ENCODE measurements at places on chromosomes 7 and 10.

- DNase-seq, result no peak
These were observed 1177.4 kb downstream of the SORCS1 start for GRCh38 chr10:105986912-105987635.

DNA sequence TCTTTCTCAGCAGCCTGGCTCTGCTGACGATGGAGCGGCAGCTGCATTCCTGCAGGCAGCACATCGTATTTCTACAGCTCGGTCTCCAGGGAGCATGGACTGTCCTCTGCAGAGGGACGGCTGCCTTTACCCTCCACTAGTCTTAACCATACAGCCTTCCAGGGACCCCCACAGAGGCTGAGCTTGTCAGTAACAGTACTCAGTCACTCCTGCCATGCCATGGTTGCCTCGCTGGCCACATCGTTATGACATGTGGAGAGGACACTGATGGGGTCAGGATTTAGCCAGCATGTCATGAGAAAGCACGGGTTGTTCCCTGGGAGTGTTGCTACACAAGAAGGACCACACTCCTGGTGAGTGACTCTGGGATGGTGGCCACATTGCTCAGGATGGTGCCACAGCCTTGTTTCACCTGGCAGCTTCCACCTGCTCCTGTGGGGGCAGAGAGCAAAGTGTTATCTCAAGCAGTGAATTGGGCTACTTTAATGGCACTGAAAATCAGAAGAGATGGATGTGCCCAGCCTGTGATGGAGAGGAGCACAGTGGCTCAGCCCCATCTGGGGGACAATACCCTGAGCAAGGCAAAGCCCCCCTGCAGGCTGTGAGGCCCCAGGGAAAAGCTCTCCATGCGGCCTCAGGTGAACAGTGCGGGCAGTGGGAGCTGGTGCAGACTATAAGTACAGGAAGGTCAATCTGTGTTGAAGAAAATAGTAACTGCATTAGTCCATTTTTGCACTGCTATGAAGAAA lies 443.9 kb downstream of the TCERG1L start:
- no peak for DNase-seq

DNA sequence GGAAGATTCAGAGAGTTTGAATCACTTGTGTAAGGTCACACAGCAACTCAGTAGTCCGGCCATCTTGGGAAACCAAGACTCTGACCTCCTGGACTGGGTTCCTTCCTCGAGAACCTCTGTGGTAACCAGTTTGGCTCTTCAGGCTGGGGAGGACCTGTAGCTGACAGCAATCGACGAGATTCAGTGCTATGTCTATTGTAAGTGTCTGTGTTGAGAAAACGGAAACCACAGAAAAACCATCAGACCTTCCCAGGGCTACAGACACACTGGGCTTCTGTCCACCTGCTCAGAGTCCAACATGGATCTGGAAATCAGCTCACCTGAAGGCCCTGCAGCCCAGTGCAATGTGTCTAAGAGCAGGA lies 403.7 kb downstream of the RPS24 start:
- no peak for DNase-seq

GRCh38 chr10:21497177-21497807 lies 28.2 kb downstream of the SKIDA1 start:
- no peak for DNase-seq

GRCh38 chr10:126632705-126633104 lies 37.8 kb downstream of the C10orf90 start:
- DNase-seq, result no peak

DNA sequence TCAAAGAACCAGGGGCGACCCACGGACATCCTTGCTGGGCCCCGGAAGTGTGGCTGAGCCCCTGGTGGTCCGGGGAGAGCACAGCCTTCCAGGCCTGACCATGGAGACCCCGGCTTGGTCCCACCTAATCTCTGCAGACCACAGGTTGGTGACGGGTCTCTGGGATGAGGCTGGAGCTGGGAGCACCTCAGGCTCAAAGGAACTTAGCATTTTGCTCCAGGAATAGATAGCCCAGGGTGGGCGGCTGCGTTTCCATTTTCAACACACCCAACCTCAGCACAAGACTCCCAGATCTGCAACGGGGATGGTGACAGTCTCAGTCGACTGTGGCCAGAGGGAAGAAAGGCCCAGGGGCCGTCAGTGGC lies 58.5 kb downstream of the FOXL3 start:
- no peak for DNase-seq

GRCh38 chr10:13079776-13080050 lies 20.2 kb upstream of the OPTN start:
- DNase-seq, result no peak

DNA sequence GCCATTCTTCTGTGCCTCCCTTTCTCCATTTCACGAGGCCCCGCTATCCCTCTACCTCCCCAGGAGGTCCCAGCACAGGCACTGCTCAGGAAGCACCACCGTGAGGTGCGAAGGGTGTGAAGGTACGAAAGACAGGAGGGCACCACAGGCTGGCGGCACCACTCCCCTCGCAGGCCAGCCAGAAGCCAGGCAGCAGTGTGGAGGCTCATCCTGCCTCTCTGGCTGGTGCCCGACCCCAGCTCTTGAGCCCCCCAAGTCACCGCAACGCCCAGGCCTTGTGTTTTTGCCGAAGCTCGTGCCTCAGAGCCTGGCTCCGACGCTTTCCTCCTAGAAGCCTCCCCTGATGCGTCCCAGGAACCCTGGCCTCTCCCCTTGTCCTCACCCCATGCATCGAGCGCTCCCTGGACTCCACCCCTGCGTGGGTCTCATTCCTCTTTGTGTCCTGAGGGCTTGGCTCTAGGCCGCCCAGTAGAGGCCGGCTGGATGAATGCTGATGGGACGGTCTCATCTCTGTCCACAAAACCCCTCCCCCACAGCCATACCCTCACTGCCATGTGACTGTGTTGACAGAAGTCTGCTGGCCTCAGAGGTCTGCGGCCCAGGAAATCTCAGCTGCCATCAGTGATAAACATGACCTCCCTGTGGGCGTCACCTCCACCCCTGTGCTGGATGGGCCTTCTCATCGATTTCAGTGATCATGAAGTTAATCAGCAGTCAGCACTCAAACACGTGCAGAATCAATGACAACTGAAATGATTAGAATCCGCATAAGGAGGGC lies 19.3 kb downstream of the BRI3 start:
- DNase-seq, result no peak

GRCh38 chr10:43817368-43817767 lies 168.7 kb upstream of the ZNF32 start:
- DNase-seq, result no peak

- DNase-seq, result no peak
These were observed 134.3 kb downstream of the TAX1BP1 start for GRCh38 chr7:27873981-27874957.

DNA sequence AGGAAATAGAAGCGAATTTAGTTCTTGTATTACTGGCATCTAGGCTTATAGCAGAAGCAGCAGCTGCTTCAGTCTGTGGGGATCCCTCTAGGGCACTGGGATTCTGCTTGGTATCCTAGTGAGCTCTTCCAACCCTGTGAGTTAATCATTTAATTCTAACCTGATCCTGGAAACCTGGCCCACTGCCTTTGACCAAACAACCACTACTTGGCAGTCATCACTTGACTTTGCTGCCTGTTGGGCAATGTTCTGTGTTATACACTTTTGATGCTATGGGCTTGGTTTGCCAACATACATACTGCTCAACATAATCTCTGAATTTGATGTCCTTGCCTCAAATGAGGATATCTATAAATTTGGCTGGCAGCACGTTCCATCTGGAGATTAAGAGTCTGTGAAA lies 813.4 kb downstream of the ANKRD7 start:
- DNase-seq, result no peak

DNA sequence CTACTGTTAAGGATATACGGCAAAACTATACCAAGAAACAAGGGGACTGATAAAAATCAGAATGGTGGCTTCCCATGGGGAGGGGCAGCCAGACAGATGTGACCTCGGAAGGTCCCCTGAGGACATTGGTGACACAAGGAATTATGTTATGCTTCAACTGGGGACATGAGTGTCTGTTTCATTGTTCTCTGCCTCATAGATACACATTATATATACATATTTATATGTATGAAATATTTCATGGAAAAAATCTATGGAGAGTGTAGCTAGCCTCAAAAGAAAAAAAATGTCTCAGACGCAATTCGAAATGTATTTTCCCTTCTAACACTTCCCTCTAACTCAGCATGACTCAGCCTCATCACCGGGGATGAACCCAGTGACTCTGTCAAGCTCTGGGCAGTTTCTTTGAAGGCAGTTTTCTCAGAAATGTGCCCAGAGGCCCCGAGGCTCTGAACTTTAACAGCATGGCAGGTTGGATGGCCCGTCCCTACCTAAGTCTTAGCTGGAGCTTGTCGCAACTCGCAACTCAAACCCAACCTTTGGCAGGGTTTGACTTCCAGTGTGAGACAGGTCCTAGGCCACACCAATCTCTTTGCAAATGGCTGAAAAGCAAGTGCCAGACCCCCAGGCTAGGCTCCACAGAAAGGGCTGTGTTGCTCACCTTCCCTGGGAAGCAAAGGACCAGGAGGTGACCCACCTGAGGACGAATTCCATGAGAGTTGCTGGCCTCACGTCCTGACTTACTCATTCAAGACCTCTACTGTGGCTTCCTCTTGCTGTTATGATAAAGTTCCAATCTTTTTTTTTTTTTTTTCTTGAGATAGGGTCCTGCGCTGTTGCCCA lies 86.9 kb downstream of the CARD11 start:
- DNase-seq, result no peak

GRCh38 chr7:156219307-156220077 lies 407.2 kb upstream of the SHH start:
- DNase-seq, result no peak

GRCh38 chr7:66198956-66199355 lies 6.2 kb upstream of the TPST1 start:
- no peak for DNase-seq

DNA sequence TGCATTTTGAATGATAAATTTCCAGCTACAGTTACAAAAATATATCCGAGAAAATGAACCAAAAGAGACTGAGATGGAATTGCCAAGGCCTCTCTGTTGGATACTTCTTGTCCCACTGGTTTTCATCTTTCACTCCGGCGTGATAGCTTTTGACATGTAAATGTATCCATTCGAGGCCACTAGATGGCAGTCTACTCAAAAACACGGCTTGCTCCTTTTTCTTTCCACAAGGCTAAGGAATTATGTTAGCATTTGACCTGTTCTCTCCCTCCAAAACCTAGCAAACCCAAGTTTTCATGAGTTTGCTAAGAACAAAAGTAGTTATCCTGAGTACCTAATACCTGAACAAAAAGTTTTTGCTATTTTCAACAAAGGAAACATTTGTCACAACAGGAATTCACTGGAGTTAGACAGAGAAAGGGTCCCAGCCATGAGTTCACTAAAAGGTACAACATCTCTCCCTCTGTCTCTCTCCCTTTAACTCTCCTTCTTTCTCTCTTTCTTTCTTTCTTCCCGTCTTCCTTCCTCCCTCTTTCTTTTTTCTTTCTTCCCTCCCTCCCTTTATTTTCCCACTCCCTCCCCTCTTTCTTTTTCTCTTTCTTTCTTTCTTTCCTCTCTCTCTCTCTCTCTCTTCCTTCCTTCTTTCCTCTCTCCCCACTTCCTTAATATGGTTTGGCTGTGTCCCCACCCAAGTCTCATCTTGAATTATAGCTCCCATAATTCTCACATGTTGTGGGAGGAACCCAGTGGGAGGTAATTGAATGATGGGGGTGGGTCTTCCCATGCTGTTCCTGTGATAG lies 207.9 kb upstream of the MYO3A start:
- no peak for DNase-seq

- DNase-seq, result no peak
These were observed 595.0 kb downstream of the GRM8 start for GRCh38 chr7:126657599-126658358.

DNA sequence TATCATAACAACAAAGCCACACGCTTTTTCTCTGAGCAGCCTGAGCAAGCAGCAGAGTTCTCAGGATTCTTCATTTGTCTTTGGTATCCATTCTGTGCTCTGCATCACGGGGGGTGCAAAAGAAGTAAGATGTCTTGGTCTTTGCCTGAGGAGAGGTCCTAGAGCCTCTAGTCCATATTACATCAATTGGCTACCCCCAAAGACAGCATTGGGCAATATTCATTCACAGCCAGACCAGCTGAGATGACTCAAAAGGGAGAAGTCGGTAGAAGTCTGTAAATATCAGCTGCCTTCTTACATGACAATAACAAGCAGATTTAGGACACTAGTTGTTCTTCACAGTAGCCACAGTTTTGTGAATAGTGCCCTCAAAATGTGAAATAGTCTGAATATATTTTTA lies 66.6 kb downstream of the FZD1 start:
- no peak for DNase-seq

- no peak for DNase-seq
These were observed 50.6 kb upstream of the LRRC18 start for GRCh38 chr10:48990226-48990625.

DNA sequence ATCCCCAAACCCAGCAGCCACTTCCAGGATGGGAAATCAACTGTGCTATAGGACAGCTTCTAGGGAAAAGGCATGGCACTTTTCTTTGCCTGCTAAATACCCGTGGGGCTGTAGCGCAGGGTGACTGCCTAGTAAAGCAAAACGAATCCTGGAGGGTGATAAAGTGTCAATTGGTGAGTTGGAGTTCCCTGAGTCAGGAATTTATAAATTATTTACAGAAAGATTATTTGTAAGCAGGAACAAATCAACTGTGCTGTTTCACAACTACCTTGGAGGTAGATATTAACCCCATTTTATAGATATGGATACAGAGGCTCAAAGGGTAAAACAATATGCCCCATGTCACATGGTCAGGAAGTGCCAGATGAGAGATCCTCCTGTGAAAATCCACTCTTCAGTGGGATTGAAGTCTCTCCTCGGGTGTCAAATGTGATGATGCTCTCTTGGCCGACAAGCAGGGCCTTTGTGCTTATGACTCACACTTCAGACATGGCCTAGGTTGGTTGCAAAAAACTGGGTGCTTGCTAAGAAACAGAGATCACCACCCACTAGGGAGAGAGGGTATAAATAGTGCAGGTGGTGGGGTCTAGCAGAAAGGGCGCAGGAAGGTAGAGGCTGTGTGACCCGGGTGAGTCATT lies 383.2 kb upstream of the ZMIZ1 start:
- no peak for DNase-seq

- no peak for DNase-seq
These were observed 5.8 kb downstream of the MCU start for GRCh38 chr10:72697716-72698115.

GRCh38 chr7:3236268-3236667 lies 64.8 kb upstream of the SDK1 start:
- DNase-seq, result no peak

GRCh38 chr10:5818048-5818331 lies 4.8 kb upstream of the GDI2 start:
- DNase-seq, result no peak

- no peak for DNase-seq
These were observed 314.3 kb downstream of the HPSE2 start for GRCh38 chr10:98921316-98921715.

DNA sequence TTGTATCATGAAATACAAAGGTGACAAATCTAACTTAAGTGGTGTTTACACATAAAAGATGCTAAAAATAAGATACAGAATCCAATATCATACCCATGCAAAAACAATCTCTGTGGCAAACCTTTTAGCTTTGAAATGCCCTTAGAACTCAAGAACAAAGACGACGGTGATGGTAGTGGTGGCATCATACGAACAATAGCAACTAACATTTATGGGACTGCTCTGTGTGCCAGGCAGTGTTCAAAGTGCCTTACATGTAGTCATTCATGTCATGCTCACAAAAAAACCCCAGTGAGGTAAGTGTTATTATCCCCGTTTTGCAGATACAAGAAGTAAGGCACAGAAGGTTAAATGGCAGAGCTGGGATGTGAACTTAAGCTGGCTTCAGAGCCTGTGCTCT lies 563.9 kb downstream of the PARD3 start:
- DNase-seq, result no peak

GRCh38 chr10:727162-727790 lies 37.8 kb upstream of the DIP2C start:
- no peak for DNase-seq

Measured in stimulated activated CD8-positive, alpha-beta memory T cell treated with anti-CD3 and anti-CD28 coated beads, Interleukin-15, amount 100 ng/mL, for 4 hours (primary cell).